Muscle of leg (tissue), 16 donors: ENCODE measurements at places on chromosomes 11 and 22. TPM values are rescaled to one million over a fixed set of nuclear protein-coding genes. Genes with fewer than 3 reads are reported as not detected.

Gene SCGB1D2
- total RNA-seq: not detected

GRCh38 chr11:36251823-36252222 is 37.4 kb downstream of the COMMD9 start:
- no peak for DNase-seq

GRCh38 chr11:60252213-60253108 is 9.5 kb upstream of the MS4A4E start:
- DNase-seq: no peak

DNA sequence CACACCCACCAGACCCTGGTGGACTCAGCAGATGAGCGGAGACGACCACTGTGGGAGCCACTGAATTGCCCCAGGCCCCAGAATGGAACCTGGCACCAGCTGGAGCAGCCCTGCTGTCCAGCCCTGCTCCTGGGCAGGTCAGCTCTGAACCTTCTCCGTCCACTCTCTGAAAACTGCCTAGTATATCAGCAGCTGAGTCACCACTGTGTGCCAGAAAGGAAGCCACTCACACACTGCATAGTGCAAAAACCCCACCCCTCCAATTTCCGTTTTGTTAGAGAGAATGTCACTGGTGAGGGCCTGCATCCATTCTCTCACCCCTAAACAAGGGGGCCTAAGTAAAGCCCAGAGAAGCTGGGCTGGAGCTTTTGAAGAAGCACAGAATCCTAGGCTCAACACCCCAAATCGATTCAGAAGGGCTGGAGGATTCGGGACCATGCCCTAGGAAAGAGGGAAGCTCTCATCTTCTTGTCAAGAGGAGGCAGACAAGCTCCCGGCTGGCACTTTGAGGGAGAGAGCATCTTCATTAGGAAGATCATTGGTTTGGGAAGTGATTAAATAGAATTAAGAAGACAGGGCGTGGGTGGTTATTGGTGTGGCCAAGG is 44.5 kb downstream of the GALNT18 start:
- peak; percentile 41 for DNase-seq

DNA sequence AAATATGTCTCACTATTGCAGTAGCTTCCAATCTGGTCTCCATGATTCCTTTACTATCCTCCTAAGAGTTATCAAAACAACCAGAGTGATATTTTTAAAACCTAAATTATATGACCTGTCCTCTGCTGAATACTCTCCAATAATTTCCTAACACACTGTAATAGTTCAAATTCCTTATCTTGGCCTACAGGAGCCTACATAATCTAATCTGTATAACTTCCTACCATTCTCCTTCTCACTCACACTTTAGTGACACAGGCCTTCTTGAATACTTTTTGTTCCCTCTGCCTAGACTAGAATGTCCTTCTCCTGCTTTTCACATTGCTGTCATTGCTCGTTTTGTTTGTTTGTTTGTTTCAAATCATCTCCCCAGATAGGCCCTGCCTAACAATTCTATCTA is 9.4 kb downstream of the FHIP1B start:
- no peak for DNase-seq
